GM23248 (cell line): ENCODE measurements at places on chromosomes 3 and 15. TPM values are rescaled to one million over a fixed set of nuclear protein-coding genes. Genes with fewer than 3 reads are reported as not detected.

Gene EAF1
- polyA plus RNA-seq: 7.1 and 7.2 TPM in 2 replicates

Gene CLDN16
- polyA plus RNA-seq: not detected in 2 replicates

Gene WDR93
- polyA plus RNA-seq: 0.10 TPM in 1 of 2 replicates, not detected in the other

Gene ZPLD1
- polyA plus RNA-seq: 0.09 TPM in 1 of 2 replicates, not detected in the other

Gene OR5K2
- not detected in 2 replicates for polyA plus RNA-seq

Gene NR1I2
- 0.06 TPM in 1 of 2 replicates, not detected in the other for polyA plus RNA-seq

Gene GOLGA6D
- not detected in 2 replicates for polyA plus RNA-seq

Gene ALDH1A2
- 0.39 and 0.68 TPM in 2 replicates for polyA plus RNA-seq

Gene PLA2G4D
- not detected in 2 replicates for polyA plus RNA-seq

Gene CDHR4
- polyA plus RNA-seq: not detected in 2 replicates

Gene C3orf80
- 0.19 and 0.25 TPM in 2 replicates for polyA plus RNA-seq

Gene TRH
- polyA plus RNA-seq: 0.15 and 0.19 TPM in 2 replicates

Gene GRK7
- 0.08 TPM in 1 of 2 replicates, not detected in the other for polyA plus RNA-seq
